ENCODE measurements at places on chromosomes 1 and 21. TPM values are rescaled to one million over a fixed set of nuclear protein-coding genes. Genes with fewer than 3 reads are reported as not detected.

Gene SIKE1
- 43.5 TPM for total RNA-seq

Gene LCE6A
- total RNA-seq, result not detected

Gene MASP2
- not detected for total RNA-seq

Gene TLR5
- 7.9 TPM for total RNA-seq

Gene INTS11
- 208 TPM for total RNA-seq

Gene SPEN
- total RNA-seq, result 78.7 TPM

Gene CC2D1B
- total RNA-seq, result 39.4 TPM

Gene KRTAP10-1
- not detected for total RNA-seq
